Stimulated activated CD4-positive, alpha-beta T cell treated with anti-CD3 and anti-CD28 coated beads, TNF-alpha, amount 100 ng/mL, for 24 hours (primary cell): ENCODE measurements at places on chromosomes 12 and 14.

- no peak for DNase-seq
Observed at GRCh38 chr12:118038137-118038536, 21.6 kb downstream of the RFC5 start.

DNA sequence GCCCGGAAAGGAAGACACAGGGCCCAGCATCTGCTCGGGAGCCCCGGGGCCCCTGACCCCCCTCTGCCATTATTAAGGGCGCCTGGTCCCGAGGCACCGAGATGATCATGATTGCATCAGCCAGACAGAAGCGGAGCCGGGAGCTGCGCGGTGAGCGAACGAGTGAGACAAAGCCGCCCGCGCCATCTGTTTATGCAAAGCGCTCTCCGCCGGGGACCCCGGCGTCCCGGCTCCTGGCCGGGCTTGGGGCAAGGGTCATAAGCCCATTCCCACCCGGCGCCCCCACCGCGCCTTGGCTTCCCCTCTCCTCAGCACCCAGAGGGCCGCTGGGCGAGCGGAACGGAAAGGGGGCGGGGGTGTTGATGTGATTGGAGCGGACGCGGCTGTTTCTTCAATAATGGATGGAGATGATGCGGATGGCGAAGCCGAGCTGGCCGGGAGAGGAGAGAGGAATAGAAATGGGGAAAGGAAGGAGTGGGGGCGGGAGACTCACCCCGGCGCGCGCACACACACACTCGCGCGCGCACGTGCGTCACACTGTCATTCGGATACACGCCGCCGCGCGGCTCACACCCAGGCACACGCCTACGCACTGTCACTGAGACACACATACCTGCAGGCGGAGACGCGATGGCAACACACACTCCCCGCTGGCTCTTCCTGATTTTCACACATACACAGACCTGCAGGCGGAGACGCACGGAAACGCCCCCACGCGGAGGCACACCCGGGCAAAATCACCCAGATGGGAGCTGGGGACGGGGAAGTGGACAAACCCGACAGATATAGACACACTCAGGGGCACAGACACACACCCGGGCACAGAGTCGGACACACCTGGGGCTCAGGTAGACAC is 10.7 kb downstream of the STAC3 start:
- DNase-seq: peak; percentile 51

DNA sequence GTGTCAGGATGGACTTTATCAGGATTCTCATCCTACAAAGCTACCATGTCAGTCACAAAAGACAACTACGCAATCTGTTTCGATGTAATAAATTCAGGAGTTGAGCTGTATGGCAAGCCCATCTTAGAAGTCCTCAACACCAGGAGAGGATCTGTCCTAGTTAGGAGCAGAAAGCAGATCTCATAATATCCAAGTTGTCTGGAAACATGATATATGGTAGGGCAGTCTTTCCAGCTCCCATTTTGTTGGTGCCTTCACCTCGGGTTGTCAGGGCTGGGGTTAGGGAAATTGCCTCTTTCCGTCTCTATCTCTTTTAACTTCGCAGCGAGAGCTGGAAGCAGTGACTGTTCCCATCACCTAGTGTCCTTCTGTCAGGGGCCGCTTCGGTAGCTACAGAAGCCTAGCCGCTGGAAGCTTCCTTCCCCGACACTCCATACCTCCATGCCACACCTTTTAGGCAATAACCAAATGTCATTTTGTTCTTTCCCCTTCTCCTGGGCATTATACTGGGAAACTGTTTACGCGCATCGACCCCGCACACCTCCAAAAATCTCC is 1.4 kb downstream of the NIN start:
- DNase-seq: no peak

- DNase-seq: no peak
Observed at GRCh38 chr12:33596061-33596460, 156.4 kb upstream of the SYT10 start.

- no peak for DNase-seq
Observed at GRCh38 chr14:80215756-80216581, 4.7 kb upstream of the DIO2 start.

DNA sequence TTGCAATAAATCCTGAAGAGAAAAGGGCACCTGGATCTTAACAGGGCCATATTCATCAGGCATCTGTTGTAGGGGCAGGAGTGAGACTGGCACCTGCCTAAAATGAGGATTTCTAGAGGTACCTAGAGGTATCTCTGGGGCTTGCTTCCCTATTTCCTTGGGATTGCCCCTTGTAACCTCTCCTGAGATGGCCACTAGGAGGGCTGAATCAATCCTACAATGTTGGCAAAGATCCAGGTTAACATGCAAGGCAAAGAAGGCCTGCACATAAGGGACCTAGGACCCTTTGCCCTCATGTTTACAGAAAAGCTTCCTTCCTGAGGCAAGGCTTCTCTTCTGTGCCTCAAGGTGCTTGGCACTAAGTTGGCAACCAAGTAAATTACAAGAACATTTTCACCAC is 25.8 kb upstream of the CLEC4E start:
- DNase-seq: no peak

DNA sequence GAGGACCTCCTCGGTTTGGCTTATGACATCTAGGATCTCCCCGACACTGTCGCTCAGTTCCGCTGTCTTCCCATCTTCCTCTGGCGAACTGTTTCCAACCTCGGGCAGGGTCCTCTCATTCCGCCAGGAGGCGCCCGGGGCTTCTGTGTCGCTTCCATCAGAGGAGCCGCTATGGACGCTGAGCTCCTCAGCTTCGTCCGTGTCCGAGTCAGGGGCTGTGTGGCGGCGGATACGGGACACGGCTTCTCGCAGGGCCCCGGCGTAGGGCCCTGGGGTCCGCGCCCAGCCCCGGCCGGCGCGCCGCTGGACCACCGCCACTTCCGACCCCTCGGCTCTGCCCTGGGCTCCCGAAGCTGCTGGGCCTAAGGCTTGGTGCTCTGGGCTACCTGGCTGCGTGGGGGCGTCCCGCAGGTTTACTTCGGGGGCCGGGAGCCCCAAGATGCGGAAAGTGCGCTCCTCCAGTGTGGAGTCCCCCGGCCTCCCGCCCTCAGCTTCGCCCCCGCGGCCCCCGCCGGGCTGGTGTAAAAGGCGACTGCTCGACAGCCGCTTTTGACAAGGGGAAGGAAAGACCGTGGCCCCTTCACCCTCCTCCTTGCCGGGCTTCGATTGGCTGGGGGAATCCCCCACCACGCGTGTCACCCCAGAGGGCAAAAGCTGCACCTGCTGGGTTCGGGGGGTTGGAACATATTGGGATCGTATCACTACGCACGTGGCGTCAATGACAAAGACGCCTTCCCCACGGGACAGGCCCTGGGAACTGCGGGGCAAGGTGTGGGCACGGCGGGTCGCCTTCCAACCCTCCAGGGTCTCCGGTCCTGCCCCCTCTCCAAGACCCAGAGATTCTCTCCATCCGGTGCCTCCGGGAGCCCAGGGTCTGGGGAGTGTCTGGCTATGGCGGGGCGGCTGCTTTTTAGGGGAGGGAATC is 2.1 kb downstream of the DDN start:
- no peak for DNase-seq

DNA sequence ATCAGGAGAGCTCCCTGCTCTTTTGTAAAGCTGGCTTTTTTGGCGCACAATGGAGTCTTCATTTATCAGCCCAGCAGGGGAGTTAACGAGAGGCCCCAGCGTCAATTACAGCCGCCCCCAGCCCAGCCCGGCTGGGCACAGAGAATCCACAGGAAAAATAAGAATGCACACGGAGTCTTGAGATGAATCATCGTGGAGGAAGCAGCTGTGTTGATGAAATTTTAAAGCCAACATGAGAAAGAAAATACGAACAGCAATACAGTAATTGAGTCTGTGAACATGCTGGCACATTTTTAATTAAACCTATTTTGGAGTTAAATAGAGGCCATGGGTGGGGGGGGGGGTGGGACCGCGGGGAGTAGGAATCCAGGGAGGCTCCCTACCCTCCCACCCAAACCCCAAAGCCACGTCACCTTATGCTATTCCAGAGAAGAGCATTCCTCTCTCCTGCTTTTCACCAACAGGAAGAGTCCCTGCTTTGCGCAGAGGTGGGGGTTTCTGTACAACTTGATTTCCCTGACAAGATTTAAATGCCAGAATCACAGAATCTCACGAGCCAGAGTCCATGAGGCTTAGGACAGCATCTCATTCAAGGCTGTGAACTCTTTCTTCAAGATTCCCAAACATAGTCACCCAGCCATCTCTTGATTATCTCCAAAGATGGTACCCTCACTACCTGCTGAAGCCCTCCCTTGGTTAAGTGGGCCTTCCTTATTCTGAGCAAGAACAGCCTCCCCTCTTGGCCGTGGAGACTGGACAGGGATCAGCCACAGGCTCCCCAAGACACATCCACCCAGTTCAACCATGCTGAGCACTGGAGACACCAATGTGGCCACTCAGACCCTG is 50.3 kb downstream of the CCNK start:
- no peak for DNase-seq

DNA sequence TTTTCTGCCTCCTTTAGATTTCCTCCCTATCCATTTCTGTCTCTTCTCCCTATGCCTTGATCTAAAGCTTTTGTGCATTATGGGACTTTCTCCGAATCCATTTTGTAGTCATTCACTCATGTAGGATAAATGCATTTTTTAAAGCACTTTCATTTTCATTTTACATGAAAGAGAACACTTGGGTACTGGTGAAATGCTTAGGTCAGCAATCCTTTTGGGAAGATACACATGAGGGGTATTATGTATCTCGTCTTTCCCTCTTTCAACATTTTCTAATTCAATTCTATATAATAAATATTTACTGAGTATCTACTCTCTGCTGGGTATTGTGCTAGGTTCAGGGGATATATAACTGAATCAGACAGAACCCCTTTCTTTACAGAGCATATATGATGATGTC is 577.6 kb downstream of the NRXN3 start:
- no peak for DNase-seq

DNA sequence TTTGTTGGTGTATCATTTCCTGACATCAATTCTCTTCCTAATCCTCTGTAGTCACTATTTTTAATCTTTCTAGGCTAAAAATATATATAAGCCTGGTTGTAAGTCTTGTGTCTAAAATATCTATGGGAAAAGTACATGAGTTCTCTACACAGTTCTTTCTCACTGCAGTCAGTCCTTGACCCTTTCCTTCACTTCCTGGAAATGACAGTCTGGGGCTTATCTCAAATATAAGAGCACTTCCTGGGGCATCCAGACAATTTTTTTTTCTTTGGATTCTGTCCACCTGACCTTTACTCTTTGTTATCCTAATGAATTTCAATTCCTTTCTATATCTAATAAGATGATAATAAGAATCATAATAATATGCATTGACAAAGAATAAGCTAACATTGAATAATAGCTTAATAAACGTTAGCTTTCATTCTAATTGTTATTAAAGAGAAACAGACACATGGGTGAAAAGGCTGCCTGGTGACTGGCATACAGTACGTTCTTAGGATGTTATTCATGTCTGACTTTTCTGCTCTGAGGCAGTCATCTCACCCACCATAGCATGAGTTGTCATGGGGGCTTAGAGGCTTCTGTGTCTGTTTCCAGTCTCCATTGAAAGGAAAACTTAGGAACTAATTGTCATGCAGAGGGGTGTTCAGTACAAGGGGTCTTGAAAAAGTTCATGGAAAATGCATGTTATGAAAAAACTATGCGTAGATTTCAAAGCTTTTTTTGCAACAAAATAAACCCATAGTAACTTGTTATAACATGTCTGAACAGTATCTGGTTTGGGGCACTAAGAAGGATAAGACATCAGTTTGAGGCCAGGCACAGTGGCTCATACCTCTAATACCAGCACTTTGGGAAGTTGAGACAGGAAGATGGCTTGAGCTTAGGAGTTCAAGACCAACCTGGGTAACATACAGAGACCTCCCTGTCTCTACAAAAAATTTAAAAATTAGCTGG is 66.2 kb upstream of the DNM1L start:
- DNase-seq: no peak

DNA sequence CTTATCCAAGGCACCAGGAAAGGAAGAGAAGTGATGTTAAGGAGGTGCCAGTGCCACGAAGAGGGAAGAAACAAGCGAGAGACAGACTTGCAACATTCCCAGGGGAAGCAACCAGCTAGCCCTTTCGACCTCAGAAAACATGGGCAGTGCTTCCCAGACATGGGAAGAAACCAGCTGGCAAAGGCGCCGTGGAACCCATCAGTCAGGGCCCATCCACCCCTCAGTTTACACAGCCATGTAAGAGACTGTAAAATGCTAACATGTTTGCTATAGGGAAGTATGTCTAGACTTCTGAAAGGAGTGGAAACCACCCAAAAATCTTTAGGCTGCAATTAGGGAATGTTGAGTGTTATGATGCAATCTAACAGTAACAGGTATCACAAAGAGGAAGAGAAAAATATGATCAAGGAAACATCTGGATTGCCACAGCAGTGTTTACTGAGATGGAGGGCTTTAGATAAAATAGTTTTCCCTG is 26.3 kb downstream of the ANAPC5 start:
- DNase-seq: no peak

GRCh38 chr12:28258998-28259397 is 68.7 kb downstream of the CCDC91 start:
- DNase-seq: no peak

DNA sequence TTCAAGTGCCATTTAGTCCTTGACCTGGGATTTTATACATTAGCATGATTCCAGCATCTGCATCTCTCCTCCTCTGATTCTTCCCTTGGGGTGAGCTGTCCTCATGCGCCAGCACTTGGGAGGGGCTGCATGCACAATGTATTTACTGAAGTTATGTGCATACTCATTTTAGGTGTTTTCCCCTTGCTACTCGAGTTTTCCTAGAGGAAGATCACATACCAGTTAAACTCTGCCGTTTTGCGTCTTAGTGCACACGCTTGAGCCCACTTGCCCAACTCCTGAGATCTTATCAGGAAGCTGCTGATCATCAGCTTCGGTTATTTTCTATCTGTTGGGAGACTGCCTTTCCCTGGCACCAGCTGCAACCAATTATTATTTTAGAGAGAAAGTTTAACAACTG is 78.8 kb downstream of the C14orf132 start:
- no peak for DNase-seq

DNA sequence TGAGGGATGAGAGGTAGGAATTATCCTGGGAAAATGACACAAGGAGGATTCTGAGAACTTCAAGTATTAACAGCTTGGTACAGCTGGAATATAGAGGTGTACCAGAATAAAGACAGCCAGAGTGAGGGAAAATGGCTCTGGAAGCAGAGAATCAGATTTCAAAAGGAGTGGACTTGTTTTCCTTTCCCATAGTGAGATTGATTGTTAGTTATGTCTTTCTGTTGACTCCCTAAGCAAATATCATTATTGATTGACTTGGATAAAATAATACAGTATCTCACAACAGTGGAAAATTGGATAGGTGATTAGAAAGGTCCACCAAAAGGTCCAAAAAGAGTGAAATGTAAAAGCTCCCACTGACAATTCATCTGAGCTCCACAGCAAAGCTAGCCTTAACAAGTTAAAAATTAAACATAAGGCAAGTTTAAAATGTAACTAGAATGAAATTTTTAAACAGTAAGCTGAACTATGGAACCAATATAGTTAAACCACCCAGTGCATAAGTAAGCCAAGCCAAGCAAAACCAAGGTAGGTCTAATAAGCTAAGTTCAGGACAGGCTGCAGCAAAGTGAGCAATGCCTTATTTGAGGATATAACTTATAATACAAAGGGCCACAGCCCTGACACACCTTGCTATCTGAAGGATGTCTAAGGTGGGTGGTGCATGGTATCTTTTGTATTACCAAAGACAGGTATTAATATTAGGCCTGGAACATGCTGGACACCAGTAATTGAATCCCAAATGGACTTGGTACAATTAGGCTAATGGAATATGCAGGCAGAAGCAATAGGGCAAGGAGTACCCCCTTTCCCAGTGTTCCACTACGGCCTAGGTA is 21.8 kb downstream of the ENTPD5 start:
- no peak for DNase-seq

GRCh38 chr14:24876996-24877395 is 173.0 kb downstream of the STXBP6 start:
- DNase-seq: no peak

- no peak for DNase-seq
Observed at GRCh38 chr14:99253890-99254289, 18.1 kb downstream of the BCL11B start.
